ENCODE measurements at places on chromosomes 12 and 14.

DNA sequence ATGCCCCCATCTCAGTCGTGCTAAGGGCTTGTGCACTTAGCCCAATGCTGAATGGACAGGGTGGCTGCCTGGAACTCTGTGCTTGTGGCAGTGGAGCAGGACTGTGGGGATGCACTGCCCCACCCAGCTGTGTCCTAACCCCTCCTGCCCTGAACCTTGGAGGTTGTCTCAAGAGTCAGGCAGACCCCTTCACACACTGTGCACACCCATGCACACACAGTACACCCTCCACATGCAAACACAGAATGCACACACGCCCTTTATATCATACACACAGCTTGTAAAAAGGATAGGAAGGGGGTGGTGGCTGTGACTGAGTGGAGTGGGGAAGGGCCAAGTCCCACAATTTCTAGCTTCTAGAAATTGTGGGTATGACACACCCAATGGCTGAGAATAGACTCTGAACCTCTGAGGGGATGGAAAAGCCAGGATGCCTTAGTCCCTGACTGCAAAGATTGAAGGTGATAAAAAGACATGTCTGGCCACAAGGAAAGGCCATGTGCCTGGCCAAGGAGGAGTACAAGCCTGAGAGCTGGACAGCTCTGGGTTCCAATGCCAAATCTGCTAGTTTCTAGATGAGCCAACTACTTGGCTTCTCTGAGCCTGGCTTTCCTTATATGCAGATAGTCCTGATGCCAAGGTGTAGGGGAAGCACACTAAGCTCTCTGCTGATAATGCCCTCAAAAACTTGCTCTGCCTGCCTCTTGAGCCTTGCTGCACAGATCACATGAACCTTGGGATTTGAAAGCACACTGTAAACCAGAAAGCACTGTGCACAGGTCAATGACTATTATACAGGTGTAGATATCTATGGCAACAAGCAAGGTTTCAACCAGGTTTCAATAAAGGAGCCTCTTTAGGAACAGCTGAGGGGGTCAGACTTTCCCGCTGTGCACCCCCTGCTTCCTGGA is 8.4 kb downstream of the KRT8 start:
- no peak for DNase-seq

GRCh38 chr12:59068436-59068835 is 148.1 kb upstream of the LRIG3 start:
- DNase-seq = no peak

DNA sequence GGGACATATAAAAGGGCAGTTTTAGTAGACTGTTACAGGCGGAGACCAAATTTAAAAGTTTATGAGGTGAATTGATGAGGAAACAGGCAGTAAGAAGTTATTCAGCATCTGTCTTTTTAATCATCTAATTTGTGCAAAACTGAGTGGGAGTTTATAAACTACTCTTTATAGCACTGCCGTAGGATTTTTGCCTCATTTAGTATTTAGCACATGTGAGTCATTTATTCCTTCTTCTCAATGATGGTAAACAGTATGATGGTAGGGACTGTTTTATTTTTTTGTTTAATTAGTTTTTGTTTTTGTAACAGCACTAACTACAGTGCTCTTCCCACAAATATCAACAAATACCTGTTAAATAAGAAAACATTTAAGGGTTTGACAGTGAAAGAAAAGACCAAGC is 20.6 kb downstream of the TOGARAM1 start:
- DNase-seq = no peak

- no peak for DNase-seq
Measured at GRCh38 chr14:30980980-30981379, 44.5 kb upstream of the AP4S1 start.

DNA sequence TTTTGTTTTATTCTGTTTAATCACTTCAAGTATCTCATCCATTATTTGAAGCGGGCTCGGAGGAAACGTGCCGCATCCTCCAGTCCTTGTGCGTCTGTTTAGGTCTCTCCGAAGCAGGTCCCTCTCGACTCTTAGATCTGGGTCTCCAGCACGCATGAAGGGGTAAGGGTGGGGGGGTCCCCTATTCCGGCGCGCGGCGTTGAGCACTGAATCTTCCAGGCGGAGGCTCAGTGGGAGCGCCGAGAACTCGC is 311 bp upstream of the LGR5 start:
- no peak for DNase-seq

DNA sequence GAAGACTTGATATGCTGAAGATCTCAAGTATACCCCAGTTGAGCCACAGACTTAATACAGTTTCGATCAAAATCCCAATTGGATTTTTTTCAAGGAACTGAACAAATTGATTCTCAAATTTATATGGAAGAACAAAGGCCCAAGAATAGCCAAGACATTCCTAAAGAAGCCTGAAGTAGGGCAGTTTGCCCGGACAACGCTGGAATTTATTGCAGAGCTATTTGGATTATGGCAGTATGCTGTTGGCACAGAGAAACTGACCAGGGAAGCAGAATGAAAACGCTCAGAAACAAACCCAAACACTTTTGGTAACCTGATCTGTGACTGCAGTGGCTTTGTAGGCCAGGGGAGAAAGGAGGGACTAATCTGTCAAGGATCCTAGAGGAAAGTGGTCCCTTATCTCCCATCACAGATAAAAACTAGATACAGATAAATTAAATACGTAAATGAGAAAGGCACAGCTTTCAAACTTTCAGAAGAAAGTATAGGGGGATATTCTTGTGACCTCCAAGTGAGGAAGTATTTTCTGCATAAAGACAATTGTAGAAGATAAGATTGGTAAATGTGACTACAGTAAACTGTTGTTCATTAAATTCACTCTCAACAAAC is 35.9 kb upstream of the GSC start:
- peak; percentile 31 for DNase-seq

DNA sequence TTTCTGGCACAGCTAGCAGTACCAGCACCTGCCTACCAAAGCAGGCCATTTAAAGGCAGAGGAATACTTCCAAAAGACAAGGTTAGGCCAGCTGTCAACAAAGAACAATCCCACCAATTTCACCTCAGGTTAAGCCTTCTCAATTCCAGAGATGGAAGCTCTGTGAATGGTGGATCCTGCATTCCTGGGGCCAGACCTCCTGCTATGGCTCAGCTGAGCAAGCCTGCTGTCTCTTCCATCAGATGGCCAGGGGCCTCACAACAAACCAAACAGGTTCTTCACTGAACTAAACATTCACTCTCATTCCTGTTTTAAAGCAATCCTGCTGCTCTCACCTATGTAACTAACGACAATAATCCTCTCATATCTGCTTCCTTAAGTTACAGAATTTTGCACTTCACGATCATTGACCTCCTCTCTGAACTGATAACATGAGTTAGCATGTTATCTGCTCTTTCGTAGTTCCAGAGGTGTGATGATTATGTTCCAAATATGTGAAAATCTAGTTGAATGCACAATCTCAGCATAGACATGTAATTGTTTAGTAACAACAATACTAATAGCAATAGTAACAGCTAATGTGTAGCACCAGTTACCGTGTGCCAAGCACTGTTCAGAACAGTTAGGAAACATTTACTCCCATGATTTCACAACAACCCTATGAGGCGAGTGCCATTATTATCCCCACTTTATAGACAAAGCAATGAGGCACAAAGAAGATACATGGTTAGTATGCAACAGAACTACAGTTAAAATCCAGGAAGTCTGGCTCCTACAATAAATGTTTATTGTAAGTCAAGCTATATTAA is 73.2 kb downstream of the SLC2A13 start:
- no peak for DNase-seq

DNA sequence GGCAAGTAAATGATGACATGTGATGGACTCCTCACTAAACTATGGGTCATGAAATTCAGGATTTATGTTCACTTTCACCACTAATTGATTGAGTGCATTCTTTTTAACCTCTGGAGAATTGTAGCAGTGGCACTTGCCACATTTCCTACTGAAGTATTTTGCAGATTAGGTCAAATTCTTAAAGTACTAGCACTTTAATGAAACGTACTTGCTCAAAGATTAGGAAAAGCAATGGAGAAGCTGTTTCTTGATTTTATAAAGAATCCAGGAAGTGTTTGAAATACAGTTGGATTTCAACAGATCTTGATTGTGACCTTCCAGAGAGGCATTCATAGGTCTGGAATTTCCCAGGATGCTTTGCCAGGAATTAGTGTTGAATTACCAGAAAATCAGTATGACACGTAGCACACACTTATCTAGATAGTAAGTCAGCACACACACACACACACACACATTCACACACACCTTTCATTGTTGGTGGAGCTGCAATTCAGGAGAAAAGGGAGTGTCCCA is 162.6 kb downstream of the MYRFL start:
- peak; percentile 75 for DNase-seq

- no peak for DNase-seq
Measured at GRCh38 chr12:89490922-89491321, 33.7 kb downstream of the GALNT4 start.

GRCh38 chr14:70401643-70402042 is 15.2 kb downstream of the SYNJ2BP start:
- no peak for DNase-seq

DNA sequence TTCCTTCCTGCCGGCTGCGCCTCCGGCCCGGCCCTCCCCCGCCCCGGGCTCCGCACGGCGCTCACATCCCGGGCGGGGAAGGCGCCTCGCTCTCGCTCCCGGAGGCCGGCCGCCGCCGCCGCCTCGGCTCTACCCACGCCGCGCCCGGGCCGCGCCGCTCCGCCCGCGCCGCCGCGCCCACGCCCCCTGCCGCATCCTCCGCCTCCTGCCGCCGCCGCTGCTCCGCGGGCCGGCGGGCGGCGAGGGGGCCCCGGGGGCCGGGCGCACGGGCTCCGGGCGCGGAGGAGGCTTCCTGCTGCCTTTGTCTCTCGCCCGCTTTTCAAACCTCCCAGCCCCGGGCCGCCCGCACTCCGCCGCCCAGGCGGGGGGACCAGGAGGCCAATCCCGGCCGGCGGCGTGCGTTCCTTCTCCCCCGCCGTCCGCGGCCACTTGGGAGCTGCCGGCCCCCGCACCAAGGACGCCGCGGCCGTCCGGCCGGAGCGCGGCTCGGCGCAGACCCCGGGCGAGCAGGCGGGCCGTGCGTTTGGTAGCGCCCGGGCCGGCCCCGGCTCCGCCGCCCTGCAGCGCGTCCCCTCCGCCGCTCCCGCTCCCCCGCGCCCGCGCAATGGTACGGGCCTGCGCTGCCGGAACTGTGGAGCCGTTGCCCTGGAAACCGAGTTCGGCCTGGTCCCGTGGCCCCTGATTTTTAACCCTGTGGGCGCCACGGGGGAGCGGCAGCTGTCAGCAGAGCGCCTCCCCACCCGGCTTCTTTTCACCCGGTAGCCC is at the start of gene FBXL14:
TSS of gene FBXL14 (minus strand) at position 321 of the 765 bp plus-strand sequence. CDS start 515 bp downstream, outside the sequence.
- DNase-seq = peak; percentile 86

DNA sequence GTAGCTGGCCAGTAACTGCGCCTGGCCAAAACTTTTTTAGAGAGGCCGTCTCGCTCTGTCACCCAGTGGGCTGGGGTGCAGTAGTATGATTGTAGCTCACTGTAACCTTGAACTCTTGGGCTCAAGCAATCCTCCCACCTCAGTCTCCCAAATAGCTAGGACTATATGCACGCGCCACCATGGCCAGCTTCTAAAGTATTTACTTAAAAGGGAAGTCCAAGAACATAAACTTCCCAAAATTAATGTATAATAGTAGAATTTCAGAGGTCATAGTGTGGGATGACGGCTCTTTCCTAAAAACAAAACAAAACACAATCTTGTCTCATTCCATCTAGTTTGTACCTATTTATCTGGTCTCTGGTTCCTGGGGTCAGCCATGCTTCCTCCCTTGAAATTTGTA is 42.2 kb upstream of the FOS start:
- DNase-seq = no peak

DNA sequence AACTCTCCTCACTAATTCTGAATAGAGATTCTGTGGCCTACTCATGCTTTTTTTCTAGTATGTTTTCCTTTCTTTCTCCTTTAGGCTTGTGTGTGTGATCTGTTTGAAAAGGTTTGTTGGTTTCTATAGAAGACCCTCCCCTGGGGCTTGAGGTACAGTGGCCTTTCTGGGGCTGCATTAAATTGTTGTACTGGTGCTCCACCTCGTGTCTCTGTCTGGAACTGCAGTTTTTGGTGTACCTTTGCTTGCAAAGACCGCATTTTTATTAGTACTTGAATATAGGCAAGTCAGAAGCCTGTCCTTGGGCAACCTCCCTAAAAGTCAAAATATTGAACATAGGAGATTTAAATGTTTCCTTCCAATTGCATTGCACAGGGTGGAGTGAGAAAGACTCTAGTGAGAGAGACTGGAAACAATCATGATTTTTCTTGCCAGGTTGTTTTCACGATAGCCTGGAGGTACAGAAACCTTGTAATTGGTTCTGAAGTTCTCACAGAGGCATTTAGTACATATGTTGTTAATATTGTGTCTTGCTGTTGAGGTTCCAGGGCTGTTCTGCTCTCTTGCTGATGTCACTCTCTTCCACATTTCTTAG is 39.0 kb downstream of the SLCO1B1 start:
- DNase-seq = peak; percentile 4

DNA sequence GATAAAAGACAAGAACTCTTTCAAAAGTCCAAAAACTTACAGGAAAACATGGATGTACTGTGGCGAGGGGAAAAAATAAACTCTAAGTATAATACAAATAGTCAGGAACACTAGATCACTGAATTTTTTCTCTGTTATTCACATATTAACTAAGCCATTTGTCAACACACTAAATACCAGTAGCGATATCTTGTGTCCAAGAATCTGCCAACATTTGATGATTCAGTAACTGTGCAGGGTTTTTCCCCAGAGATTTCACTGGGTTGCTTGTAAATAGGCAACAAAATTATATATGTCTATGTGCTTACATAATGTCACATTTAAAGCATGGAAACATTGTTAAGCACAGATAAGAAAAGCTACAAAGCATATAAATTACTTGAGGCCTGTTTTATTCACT is 205.9 kb downstream of the KIF21A start:
- DNase-seq = no peak

DNA sequence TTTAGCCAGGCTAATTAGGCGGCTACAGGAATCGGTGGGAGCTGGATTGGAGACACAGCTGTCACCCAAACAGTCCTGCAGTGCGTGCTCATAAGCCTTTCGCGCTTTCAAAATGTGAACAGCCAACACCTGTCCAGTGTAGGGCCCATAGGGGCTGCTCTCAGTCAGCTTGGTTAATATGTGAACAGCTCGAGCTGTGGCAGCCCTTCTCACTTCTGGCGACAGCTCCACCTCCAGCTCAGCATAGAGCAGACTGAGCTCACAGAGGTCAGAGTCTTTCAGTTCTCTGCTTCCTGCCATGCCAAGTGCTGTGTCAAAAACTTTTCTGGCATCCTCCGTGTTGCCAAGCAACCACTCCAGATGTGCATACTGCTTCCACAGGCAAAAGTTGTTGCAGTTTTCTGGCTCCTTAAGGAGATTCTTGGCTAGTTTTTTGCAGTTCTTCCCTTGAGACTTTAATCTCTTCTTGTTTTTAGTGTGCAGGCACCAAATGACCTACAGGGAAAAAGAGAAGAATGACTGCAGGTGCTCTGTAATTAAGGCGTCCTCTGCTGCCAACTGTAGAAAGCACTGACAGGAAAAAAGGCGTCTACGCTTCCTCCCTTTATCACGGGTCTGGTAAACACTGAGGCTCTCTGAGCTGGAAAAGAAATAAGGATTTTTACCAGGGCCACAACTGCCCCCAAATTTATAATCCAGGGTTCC is 32.5 kb downstream of the PSMC1 start:
- peak; percentile 8 for DNase-seq

GRCh38 chr12:22360774-22361173 is 26.3 kb upstream of the ST8SIA1 start:
- no peak for DNase-seq

- DNase-seq = no peak
Measured at GRCh38 chr14:60233891-60234290, 15.1 kb upstream of the PPM1A start.

- no peak for DNase-seq
Measured at GRCh38 chr14:57383125-57383745, 7.2 kb upstream of the NAA30 start.
